ENCODE measurements at places on chromosomes 13 and 19.

GRCh38 chr13:27375686-27376326, 48.6 kb upstream of the GTF3A start:
- DNase-seq, result peak; percentile 50

DNA sequence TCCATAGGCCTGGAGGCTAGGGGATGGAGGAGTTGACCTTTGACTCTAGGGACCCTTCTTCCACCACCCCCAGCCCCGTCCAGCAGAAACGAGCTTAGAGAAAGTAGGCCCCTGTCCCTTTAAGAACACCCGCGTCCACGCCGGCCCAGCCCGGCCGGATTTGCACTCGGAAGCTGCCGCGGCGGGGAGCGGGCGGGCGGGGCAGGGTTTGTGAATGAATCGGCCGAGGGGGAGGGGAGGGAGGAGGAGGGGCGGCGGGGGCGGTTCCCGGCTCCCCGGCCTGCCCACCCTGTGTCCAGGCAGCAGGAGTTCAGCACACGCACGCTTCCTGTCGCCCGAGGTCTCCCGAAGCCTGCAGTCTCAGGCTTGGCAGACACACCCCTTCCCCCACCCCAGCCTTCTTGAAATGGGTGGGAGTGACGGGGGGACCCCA, 1.5 kb downstream of the UNC13A start:
- no peak for DNase-seq

DNA sequence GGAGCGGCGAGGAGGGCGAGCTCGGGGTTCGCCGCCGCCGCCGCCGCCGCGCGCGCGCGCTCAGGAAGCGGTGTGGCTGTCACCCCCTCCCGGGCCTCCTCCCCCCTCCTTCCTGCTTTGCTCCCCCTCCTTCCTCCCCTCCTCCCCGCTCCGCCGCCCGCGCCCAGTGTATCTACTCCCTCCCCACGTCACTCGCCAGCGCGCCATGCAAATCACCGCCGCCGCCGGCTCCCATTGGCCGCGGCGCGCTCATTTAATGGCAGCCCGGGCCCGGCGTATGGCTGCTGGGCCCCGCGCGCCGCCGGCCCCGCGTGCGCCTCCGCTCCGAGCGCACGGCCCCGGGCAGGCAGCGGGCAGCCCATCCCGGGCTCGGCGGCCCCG, 335 bp upstream of the SOX1 start:
- DNase-seq, result peak; percentile 92

GRCh38 chr13:110116072-110116487, 190.9 kb downstream of the COL4A1 start:
- no peak for DNase-seq

DNA sequence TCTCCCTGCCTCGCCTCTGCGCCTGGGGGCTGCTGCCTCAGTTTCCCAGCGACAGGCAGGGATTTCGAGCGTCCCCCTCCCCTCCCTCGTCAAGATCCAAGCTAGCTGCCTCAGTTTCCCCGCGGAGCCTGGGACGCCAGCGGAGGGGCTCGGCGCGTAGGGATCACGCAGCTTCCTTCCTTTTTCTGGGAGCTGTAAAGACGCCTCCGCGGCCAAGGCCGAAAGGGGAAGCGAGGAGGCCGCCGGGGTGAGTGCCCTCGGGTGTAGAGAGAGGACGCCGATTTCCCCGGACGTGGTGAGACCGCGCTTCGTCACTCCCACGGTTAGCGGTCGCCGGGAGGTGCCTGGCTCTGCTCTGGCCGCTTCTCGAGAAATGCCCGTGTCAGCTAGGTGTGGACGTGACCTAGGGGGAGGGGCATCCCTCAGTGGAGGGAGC, 722 bp upstream of the ICAM1 start:
- peak; percentile 38 for DNase-seq

DNA sequence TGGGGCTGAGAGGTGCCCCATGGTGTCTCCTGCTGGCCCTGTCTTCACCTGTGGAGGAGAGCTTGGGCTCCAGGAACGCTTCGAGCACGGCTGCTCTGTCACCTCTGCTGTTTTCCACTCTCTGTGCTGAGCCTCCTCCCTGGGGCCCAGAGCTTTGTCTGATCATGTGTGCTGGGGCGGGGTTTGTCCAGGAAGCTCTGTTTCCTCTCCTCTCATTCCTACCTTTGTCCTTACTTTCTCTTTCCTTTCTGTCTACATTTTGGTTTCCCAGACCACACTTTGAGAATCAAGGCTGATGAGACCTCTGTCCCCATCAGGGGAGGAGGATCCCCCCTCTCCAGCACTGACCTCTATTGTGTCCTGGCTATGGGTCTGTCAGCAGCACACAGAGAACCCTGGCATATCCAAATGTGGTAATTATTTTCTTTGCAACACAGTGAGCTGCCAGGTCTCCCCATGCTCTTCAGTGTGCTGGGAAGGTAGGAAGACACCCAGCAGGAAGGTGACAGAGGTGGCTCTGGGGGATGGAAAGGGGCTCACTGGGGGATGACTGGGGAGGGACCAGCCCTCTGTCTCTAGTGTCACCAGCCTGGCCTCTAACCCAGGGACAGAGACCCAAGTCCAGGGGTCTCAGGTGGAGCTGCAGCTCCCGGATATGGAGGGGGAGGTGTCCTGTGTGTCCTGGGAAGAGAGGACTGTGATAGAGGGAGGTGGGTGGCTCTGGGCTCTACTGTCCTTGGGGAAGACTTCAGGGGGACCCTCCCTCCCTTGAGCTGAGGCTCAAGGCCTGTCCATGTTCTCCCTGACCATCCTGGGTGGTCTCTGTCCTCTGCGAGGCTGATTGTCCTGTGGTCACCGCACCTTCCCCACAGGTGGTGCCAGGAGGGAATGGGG, at the start of gene CEACAM1:
Gene CEACAM1, minus strand, starts transcription at position 128 of the 894 bp plus-strand sequence. Its CDS starts 107 bp downstream, at position 21.
- peak; percentile 69 for DNase-seq

GRCh38 chr13:40772765-40773473, 1.9 kb upstream of the MRPS31 start:
- DNase-seq, result no peak

DNA sequence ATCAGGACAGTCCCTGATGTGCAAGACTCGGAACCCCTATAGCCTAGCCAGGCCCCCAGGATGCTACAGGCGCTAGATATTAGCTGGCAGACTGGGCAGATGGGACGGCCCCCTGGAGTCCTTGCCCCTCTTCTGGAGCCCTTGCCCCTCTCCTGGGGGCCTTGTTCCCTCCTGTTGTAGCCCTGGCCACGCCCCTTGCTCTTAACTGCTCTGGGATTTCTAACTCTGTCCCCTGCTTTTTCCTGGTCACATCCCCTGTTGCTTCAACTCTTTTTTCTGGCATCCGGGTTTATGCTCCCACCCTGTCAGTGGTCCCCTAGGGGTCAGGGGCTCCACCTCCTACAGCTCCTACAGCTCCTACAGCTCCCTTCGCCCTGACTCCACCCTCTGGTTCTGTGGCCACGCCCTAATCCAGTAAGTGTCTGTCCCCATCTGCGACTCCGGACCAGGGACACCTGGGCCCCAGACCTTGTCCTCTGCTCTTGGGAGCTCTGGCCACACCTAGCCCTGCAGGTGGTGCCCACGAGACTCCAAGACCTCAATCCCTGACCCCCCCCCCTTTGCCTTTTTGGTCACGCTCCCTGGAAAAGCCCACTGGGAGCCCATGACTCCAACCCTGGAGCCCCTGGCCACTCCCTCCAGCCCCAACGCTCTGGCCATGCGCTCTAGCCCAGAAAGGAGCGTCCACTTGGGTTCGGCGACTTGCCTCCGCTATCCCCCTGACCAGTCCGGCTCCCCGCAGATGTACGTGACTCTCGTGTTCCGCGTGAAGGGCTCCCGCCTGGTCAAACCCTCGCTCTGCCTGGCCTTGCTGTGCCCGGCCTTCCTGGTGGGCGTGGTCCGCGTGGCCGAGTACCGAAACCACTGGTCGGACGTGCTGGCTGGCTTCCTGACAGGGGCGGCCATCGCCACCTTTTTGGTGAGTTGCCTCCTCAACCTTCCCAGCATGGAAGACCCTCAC, 6.8 kb downstream of the PLPPR2 start:
- no peak for DNase-seq

DNA sequence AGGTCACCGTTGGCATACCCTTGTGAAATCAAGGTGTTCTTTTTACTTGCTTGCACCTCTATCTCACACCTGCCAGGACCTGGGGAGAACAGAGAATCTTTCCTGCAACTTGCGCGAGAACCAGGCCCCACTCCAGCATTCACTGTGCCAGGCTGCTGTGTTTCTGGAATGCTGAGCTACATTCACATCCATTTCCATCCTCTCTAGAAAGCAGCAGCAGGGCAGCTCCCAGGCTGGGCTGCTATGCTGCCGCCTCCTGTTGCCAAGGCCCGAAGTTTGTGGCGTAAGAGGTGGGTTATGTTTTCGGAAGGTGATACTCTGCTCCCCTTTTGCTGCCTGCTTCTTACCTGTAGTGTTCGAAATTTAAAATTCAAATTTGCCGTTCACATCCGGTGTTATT, 464.1 kb downstream of the KLF5 start:
- no peak for DNase-seq

GRCh38 chr13:107461751-107462150, 753.6 kb downstream of the LIG4 start:
- no peak for DNase-seq

DNA sequence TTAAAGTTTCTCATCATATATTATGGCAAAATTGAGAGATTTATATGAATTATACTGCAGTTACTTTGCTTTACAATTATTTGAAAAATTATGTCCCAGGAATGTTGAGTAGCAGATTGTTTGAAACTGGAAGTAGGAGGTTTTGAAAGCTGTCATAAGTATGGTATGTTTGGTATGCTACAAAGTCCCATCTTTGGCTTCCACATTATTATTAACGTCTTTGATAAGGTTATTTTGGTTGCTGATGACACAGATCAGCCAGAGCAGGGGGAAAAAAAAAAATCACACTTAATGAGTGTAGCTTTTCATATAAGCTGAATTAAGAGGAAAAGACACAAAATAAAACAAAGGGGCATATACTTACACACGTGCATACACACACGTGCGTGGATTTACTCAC, 130.1 kb downstream of the SLITRK1 start:
- no peak for DNase-seq

DNA sequence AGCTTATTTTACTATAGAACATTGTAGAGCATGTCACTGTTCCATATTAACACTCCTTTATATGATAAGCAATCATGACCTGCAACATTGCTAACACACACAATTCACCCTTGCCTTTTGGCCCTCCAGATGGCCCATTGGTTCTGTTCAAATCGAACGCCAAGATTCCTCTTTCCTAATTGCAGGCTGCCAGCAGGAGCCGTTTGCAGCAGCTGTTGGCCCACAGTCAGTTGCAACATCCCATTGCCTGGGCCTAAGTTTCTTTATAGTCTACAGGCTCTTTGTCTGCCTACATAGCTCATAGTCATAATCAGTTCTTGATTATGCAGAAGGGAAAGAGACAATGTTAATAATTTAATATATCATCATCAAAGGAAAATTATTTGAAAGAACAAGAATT, 37.6 kb downstream of the KCTD12 start:
- no peak for DNase-seq

- no peak for DNase-seq
These were observed 18.1 kb downstream of the NALCN start for GRCh38 chr13:101398191-101398590.

GRCh38 chr19:34713262-34713637, 20.8 kb upstream of the ZNF181 start:
- DNase-seq, result no peak

DNA sequence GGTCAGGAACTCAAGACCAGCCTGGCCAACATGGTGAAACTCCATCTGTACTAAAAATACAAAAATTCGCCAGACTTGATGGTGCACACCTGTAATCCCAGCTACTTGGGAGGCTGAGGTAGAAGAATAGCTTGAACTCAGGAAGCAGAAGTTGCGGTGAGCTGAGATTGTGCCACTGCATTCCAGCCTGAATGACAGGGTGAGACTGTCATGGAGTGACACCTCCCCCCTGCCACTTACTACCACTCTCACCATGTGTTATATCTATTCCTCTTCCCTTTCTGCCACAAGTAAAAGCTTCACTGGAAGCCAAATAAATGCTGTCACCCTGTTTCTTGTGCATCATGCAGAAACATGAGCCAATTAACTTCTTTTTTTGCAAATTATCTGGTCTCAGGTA, 10.6 kb upstream of the CEACAM4 start:
- no peak for DNase-seq

DNA sequence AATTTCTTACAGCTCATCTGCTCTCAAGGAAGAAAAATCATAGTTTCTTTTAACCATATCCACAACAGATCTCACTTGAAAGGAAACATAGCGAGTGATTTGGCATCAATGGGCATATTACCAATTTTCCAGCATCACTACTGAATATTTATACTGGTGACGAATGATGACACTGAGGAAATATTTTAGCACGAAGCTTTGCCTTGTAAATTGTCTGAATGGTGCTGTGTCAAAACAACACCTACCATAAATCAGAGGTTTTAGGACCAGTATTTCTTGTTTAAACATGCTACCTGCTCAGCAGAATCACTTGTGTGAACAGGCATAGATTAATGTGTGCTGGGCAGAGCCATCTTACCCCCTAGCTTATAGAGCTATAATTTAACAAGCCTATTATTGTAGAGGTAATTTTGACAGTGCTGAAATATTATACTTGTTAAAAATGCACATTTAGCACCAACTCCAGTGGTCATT, 146.8 kb downstream of the ABCC4 start:
- no peak for DNase-seq

DNA sequence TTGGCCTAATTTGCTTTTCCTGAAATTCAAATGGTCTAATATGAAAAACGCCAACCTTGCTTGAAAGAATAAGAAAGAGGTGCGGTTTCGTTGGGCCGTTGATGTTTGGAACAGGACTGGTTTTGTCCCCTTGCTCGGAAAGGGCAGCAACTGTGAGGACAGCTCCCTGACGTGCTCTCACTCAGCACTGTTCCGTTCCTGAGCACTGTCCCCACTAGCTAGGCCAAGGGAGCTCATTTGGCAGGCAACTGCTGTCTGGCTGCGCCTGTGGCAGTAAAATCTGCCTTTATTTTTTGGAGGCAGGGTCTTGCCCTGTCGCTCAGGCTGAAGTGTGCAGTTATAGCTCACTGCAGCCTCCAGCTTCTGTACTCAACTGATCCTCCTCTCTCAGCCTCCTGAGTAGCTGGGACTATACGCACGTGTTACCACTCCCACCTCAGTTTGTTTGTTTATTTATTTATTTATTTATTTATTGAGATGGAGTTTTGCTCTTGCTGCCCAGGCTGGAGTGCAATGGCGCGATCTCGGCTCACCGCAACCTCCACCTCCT, 4.5 kb downstream of the LDLR start:
- DNase-seq, result no peak

Data from SW480 (cell line).